ENCODE measurements at places on chromosomes 12 and 14.

GRCh38 chr14:24285351-24285750 lies 14.0 kb upstream of the RABGGTA start:
- no peak for DNase-seq

- DNase-seq, result no peak
These were observed 46.3 kb downstream of the KCNA1 start for GRCh38 chr12:4956054-4956453.

DNA sequence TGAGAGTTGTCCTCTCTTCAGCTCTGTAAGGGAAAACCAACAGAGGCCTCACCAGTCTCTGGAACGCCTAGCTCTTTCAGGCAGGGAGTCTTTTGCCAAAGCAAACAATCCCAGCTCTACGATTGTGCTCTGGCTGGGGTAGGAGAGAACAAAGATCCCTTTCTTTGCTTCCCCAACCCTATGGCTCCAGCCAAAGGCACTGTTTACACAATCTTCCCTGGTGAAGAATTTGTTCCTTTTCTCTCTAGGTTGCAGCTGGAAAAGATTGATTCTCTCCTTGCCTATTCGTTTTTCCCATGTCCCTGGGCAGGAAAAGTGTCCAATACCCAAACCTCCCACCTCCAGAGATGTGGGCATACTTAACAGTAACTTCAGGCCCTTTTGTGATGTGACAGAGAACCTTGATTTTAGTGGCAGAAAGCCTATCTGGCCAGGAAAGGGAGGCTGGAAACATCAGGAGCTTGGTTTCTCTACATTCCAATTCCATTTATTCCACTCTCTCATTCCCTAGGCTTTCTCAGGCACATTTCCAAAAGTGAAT lies 16.8 kb downstream of the ATP5MC2 start:
- no peak for DNase-seq

DNA sequence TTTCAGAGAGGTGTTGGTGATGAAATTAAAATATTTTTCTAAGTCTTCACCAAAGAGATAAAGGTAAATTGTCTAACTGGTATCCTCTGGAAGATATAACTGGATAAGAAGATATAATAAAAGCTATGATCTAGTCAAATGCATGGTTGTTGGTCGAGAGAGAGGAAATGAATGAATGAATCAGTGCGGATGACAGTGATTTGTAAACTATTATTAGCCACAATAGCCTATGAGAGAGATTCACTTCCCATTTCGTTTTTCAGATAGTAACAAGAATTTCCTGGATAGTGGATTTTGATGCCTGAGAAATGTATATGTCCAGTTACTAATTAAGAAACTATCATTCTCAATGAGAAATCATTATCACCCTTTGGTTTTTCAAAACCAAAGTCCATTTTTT lies 63.1 kb downstream of the HEATR5A start:
- peak; percentile 81 for DNase-seq

DNA sequence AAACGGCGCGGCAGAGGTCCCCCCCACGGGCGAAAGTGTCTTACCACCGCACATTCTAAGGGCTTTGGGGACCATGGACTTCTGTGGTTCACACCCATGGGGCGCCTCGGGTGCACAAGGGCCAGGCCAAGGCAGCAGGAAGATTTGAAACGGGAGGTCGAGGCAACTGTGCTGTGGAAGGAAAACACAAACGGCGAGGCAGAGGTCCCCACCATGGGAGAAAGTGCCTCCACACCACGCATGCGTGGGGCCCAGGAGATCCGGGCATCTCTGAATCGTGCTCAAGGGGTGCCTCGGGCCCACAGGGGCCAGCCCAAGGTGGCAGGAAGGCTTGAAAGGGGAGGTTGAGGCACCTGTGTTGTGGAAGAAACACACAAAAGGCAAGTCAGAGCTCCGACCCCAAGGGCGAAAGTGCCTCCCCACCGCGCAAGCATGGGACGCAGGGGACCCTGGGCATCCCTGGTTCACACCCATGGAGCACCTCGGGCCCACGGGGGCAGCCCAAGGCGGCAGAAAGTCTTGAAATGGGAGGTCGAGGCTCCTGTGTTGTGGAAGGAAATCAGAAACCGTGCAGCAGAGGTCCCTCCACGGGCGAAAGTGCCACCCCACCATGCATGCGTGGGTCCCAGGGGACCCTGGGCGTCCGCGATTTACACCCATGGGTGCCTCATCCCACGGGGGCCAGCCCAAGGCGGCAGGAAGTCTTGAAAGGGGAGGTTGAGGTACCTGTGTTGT lies 371.0 kb downstream of the ALG10 start:
- no peak for DNase-seq

Data from suppressor macrophage treated with lipopolysaccharide for 4 hours (primary cell).